Stimulated activated CD4-positive, alpha-beta T cell treated with anti-CD3 and anti-CD28 coated beads, Interleukin-1b, Interleukin-23, amount 100 ng/mL, for 24 hours (primary cell): ENCODE measurements at places on chromosomes 6 and 20.
A peak's percentile ranks its signal among the peaks of the same experiment; 100 is the strongest.

DNA sequence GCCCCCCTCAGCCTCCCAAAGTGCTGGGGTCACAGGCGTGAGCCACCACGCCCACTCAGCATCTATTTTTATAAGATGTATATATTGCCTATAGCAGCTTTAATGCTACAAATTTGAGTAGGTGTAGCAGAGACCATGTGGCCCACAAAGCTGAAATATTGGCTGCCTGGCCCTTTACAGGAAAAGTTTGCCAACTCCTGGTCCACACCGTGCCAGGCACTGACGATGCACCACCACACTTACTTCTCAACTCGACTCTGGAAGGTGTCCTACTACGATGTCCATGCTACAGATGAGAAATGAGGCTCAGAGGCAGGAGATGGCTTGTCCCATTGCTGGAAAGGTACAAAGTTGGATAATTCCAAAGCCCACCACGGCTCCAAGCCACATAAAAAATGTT lies 17.2 kb upstream of the SRSF6 start:
- DNase-seq, result no peak

DNA sequence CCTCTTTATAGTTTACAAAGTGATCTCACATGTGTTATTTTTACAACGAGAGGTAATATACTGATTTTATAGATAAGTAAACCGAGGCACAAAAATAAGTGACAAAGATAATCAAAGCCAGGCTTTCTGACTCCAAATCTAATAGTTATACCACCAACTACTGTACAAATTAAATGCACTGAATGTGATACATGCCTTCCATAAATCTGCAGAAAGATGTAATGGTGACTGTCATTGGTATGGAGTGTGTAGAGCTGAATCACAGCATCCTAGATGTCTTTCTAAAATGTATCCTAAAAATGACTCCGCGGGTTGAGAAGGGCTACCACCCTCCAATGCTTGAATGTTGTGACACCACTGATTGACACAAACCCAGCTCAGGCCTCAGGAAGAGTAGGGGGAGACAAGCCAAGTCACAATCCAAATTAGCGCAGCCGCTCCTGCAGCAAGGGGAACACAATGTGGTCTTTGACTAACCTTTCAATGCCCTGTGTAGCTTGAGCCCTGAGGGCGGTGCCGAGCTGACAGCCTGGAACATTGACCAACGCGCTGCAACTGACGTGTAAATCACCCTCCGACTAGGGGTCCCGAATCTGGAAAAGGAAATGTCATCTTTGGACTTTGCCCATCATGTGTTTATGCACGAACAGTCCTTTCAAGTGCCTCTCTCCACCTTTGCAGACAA lies 136.8 kb downstream of the OLIG3 start:
- no peak for DNase-seq

GRCh38 chr6:37569317-37569716 lies 69.6 kb upstream of the CCDC167 start:
- DNase-seq, result no peak

DNA sequence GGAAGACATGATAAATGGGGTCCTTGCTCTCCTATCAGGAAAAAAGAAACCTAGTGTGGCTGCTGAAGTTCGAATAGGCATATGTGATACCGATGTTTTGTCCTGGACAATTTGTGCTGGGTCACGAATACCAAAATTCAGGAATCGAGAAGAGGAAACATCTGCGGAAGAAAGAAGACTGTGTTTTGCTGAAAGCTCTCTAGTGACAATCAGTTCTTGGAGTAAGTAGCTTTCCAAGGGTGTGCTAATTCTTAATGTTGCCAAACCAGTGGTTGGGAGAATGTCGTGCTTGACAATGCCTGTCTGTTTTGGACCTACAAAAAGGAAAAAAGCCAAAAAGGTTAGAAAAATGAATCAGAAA lies 956.1 kb downstream of the PHF3 start:
- no peak for DNase-seq

- DNase-seq, result no peak
Observed at GRCh38 chr6:20711518-20711917, 177.3 kb downstream of the CDKAL1 start.

DNA sequence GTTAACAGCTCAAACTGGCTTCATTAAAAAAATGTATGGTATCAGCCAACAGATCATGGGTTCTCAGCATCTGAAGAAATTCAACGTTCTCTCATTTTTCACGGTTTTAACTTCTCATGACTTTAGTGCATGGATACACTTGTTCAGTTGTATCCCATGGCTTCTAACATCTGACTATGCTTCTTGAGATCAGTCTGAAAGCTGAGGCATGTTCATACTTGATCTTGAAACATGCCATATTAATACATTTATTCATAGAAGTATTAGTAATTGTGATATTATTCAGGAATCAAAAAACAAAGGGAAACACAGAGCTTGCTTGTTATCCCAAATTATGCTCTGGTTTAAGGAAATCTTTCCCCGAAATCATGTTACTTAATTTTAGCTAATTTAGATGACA lies 649.4 kb downstream of the PRKN start:
- DNase-seq, result no peak

- DNase-seq, result no peak
Observed at GRCh38 chr20:1427457-1428054, 34.7 kb upstream of the FKBP1A start.

GRCh38 chr6:32886681-32887383 lies 32.8 kb downstream of the PSMB9 start:
- no peak for DNase-seq

DNA sequence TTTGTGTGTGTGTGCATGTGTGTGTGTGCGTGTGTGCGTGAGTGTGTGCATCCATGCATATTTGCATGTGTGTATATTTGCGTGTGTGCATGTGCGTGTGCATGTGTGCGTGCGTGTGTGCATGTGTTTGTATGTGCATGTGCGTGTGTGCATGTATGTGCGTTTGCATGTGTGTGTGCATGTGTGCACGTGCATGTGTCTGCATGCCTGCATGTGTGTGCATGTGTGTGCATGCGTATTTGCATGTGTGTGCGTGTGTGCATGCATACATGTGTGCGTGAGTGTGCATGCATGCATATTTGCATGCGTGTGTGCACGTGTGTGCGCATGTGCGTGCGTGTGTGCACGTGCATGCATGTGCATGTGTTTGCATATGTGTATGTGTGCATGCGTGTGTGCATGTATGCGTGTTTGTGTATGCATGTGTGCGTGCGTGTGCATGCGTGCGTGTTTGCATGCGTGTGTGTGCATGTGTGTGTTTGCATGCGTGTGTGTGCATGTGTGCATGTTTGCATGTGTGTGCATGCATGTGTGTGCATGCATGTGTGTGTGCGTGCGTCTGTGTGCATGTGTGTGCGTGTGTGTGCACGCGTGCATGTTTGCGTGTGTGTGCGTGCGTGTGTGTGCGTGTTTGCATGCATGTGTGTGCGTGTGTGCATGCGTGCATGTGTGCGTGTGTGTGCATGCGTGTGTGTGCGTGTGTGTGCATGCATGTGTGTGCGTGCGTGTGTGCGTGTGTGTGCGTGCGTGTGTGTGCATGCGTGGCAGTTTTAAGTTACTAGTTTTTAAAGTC lies 57.7 kb upstream of the SMOC2 start:
- no peak for DNase-seq

DNA sequence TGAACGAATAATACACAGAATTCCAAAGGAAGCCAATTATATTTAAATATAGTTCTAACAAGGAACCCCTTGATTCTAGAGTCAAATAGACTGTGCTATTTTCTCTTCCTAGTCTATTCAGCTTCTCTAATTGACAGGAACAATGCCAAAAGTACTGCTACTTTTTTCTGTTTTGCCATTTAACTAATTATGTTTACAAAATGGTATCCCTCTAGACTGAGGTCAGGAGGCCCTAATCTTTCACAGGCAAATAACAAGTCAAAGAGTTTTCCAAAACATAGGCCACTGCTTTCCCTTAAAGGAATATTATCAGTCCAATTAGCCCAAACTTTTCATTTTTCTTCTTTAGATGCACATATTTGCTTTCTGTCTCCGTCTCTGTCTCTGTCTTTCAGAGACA lies 539.3 kb downstream of the RFPL4B start:
- DNase-seq, result no peak

DNA sequence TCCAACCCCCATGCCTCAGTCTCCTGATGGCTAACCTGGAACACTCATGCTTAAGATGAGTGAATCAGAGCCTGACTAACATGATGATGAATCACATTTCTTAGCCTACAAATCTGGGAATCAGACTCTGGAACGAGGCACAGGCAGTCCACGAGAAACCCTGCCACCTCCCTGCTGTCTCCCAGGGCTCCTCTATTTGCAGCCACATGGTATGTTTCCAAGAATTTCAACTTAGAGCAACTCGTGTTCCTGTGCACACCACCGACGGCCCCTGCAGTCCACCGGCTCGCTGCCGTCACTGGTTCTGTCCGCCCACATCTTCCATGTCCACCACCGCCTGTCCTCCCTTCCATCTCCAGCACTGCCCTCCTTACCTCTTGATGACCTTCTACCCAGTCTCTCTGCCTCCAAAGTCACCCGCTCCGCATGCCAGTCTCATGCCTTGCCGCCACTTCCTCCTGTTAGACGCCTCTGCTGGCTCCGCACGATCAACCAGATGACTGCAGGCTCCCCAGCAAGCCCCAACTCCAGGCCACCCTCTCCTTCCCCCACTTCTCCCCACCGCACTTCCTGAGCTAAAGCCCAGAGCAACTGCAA lies 87.6 kb downstream of the AGPAT4 start:
- DNase-seq, result no peak

DNA sequence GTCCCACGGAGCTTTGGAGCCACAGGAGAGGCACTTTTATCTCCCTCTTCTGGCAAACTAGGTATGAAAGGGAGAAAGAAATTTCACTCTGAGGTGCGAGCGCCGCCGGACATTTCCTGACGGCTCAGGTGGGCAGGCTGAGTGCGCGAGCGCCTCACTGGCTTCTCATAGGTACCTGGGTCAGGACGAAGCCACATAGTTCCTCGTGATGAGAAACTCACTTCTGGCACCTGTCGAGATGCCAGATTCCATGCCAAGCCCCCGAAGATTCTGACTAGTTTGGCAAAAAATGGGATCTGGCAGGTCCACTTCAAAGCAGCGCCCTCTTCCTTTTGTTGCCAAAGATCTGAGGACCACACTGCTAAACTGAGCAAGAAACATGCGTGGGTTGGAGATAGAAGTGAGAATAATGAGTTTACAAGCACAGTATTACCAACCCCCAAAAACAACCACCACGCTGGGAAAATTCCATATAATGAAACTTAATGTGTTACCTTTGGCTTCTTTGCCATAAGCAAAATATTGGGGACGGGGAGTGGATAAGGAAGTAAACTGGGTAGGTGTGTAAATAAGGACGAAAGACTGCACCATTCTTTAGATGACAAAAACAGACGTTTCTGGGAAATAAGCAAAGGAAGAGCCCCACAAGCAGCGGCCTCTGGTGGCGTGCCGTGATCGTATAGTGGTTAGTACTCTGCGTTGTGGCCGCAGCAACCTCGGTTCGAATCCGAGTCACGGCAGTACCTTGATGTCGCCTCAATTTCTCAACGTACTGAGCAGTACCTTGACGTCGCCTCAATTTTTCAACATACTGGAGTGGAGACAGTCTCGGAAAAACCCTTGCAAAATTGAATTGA lies 89.8 kb upstream of the PRSS16 start:
- no peak for DNase-seq

- DNase-seq, result peak; percentile 69
Observed at GRCh38 chr6:112029045-112029822, 24.7 kb upstream of the CCN6 start.

DNA sequence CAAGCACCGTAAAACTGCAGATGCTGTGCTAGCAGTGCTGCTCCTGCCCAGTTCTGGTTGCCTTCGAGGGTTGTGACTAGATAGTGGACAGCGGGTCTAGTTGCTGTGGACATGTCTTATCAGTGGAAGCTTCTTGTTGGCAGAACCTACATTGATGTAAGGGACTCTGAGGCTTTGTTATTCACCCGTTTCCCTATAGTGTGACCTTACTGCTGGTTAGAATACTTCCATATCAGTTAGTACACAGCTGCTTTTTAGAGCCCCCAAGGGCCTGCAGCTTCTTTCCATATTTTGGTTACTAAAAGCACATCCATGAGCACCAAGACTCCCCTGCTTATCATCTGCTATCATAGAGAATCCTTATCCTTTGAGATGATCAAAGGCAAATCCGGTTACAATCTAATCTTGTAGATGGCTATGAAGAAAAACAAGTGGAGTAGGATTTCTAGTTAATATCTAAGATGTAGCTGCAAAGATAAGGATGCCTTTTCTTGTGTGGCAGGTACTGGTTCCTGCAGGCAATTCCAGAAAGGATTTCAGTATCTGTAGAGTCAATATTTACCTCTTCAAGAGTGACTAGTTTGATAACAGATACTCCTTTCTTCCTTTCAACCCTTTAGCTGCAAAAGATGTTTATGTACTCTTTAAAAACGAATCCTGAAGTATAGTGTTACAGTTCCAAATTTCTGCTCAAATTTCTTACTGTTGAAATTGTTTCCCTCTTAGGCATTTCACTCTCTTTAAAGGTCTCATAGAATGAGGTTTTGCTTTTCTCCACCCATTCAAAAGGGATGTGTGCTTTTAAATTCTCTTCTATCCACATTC lies 163.6 kb downstream of the JARID2 start:
- no peak for DNase-seq

GRCh38 chr20:50610212-50610718 lies 81.1 kb downstream of the RIPOR3 start:
- no peak for DNase-seq

DNA sequence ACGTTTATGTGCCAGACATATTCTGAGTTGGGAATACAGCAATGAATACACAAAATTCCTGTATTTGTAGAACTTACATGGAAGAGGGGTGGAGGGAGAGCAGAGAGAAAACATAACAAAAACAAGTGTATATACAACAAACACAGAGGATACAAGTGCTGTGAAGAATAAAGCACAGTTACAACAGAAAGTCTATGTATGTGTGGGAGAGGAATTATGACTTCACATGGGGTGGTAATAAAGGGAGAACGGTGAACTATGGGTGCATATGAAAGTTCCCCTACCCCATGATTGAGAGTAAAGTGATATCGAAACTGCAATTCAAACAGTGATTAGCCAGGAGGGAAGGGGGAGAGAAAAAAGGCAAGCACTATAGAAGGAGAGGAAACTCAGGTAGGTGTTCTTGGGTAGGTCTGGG lies 24.6 kb downstream of the HBS1L start:
- DNase-seq, result no peak

DNA sequence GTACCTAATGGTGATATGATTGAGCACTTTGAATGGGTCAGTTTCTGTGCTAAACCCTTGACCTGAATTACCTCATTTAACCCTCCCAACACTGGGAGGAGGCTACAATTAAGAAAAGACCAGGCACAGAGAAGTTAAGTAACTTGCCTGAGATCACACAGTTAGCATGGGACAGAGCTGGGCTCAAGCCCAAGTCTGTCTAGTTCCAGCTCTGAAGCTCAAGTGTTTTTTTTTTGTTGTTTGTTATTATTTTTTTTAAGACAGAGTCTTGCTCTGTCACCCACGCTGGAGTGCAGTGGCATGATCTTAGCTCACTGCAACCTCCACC lies 4.0 kb downstream of the FAM83D start:
- no peak for DNase-seq

- DNase-seq, result peak; percentile 36
Observed at GRCh38 chr6:17156112-17156921, 54.5 kb downstream of the STMND1 start.

GRCh38 chr6:41038205-41038604 lies 816 bp downstream of the UNC5CL start:
- DNase-seq, result no peak
